ENCODE measurements at places on chromosomes 6 and 20.

DNA sequence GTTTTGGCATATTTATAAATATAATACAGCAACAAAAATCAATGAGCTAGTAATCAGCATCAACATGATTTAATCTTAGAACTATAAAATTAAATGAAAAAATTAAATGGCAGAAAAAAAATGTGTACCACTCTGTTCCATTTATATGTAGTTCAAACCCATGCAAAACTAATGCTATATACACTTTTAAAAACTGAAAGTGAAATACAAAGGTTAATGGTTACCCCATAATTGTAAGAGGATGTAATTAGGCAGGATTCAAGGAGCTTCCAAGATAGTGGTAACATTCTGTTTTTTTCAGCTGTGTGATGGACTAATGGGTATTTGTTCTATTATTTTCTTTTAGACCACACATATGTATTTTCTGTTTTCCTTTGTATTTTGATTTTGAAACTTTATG, 492.1 kb downstream of the UTRN start:
- no peak for DNase-seq

GRCh38 chr6:124661097-124661661, 301.1 kb upstream of the RNF217 start:
- no peak for DNase-seq

DNA sequence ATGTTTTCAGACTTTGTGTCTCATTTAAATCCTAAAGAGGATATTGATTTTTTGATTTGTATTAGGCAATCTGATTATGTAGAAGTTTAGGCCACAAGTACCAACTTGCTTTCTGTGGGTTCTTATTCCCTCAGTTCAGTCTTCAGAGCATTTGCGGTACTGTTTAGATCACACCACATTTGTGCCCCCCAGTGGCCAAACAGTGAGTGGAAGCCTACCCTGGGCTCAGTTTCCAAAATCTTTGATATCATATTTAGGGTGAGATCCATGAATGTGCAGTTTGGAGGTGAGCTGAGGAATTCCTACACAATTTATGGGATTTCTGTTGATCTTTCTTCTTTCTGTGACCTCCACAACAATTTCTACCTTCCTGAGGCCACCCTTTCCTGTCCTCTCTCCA, 92.3 kb upstream of the FUT9 start:
- no peak for DNase-seq

- DNase-seq: no peak
These were observed 272.2 kb downstream of the KCNQ5 start for GRCh38 chr6:72894091-72894490.

DNA sequence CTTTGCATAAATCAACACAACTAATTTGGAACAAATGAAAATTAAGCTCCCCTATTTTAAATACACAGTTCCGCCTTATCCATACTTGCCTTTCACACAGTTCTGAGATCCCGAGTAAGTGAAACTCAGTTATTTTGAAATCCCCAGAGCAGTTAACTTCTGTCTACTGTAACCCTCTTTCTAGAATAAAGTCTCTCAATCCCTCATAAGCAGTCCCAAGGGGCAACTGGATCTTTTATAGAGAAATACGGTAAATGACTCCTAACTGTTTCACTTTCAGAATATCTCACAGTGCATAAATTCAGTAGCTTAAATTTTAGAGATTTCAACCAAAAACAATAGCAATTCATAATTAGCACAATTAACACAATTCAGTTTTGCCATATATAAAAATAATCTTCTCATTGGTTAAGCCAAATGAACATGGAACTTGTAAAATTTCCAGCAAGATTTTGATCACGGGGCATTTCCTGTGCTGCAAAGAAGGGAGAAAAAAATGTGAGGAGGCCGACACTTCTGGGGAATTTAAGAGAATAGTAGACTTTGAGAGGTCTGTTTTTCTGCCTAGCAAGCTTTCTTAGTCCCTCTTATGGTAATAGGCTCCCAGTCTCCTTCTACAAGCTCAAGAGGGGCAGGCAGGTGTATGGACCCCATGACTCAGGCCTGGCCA, 78.3 kb downstream of the KIF6 start:
- no peak for DNase-seq

- no peak for DNase-seq
These were observed 14.0 kb upstream of the SERPINB9 start for GRCh38 chr6:2917065-2917464.

DNA sequence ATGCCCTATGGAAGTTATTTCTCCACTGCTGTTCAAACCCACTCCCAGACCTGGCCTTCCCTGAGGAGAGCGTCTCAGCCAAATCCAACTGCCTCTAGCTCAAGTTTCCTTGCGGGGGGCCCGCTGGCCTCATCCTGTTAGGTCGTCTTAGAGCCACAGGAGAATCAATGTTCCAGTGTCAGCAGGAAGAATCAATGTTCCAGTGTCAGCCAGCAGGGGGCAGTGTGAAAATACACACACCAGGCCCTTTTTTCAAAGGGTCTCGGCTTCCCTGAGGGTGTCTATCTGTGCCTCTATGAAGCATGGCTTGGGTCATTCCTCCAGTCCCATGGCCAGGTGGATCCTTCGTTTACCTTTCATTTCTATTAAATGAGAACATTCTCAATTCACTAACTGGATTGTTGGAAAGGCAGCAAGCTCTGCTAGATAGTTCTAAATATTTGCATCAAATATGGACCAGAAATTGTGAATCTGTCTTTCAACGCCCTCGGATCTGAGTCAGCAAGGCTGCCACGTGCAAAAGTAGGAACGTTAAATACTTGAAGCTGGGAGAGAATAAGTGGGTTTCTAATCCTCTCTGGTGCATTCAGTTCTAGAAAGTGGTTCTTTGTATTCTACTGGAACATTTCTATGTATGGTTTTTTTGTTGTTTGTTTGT, 19.2 kb downstream of the PRND start:
- DNase-seq: peak; percentile 54

GRCh38 chr6:13378669-13379590, 50.6 kb upstream of the TBC1D7 start:
- DNase-seq: no peak

GRCh38 chr6:39274903-39275302, 39.3 kb downstream of the KCNK17 start:
- no peak for DNase-seq

DNA sequence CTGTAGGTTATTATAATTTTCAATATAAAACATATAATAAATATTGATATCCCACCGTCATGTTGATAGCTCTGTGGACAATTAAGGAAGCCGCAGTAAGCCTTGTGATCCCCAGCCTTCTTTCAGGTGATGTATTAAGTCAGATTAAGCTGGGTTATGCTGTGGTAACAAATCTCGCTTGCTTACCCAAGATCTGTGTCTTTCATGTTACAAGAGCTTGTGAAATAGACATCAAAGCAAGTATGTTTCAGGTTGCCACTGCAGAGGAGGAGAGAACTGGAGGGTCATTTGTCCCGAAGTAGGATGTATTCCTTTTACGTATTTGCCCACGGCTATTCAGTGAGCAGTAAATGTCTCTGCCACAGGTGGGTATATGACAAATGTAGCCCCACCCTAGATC, 17.8 kb upstream of the BCKDHB start:
- DNase-seq: no peak

DNA sequence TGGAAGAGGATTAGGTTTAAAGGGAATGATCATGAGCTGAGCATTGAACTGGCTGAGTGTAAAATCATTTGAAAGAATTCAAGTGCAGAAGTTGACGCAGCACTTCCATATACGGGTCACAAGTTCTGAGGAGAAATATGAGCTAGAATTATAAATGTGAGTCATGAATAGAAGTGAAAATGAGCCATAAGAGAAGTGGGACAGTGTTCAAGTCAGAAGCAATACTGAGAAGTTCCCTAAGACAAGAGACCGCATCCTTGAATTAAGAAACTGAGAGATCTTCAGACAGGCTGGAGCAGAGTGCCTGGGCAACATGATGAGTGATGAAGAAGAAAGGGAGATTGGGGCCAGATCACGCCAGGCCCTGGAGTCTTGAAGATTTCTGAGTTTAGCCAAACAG, 209.7 kb downstream of the TBX18 start:
- DNase-seq: no peak

GRCh38 chr20:50508171-50508755, 1.9 kb upstream of the PTPN1 start:
- DNase-seq: no peak

- no peak for DNase-seq
These were observed 21.7 kb upstream of the BHLHE23 start for GRCh38 chr20:63028461-63028921.

GRCh38 chr6:116278854-116279231, 887 bp downstream of the TSPYL1 start:
- no peak for DNase-seq

DNA sequence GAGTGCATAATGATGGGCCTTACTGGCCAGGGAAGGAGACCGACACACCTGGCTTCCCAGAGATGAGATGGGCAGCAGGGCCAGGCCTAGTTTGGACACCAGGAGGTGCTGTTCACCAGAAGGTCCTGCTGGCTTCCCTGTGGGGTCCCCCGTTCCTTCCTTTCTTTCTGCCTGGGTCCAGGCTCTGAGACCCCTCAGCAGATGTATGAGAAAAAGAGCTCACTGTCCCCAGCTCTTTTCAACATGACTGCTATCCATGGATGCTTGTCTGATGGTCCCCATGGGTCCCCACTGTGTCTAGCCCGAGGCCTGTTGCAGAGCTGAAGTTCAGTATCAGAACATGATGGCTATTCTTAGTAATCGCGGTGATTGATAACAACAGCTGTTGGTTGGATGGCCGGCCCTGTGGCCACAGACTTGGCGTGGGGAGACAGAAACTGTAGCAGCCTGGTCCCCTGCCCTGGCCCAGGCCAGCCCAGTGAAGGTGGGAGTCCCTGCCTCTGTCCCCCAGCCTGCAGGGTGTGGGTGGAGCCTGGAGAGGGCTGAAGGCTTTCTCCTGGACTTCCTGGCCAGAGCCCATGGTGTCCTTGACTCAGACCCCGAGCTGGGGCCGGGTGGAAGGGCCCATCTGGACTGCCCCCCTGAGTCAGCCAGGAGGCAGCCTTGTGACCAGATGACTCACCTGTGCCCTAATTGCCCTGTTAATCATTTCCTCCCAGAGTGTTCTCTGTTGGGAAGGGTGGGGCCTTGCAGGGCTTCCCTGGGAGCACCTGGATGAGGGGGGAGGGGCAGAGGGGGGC, 9.9 kb upstream of the BAK1 start:
- no peak for DNase-seq

- no peak for DNase-seq
These were observed 3.1 kb downstream of the NCOA7 start for GRCh38 chr6:125793863-125794262.

GRCh38 chr6:52253494-52253893, 9.2 kb upstream of the IL17F start:
- DNase-seq: no peak

DNA sequence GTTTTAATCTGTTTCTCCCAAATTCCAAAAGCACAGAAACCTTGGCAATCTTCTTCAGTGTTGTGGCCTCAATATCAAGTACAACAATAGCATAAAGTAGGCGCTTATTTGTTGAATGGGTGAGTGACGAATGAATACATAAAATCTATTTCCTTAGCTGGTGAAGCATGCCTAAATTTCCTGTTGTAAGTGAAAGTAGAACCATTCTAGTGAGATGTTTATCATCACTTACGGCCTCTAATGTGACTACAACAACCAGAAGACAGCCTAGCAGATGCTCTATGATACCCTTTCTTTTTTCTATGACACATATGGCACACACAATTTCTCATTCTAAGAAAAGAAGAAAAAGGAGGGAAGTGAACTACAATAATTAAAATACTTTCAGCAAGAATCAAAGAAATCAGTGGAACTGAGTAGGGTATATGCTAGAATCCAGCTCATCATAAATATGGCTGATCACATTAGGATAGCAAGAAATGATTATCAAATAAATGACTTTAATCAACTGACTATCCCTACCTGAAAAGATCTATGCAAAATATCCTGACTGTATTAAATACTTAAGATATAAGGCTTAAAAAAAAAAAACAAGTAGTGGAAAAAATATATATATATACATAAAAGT, 67.4 kb downstream of the BTBD9 start:
- DNase-seq: no peak

- no peak for DNase-seq
These were observed 29.1 kb downstream of the QRSL1 start for GRCh38 chr6:106658469-106658868.

GRCh38 chr6:64520050-64520449, 884.4 kb downstream of the PHF3 start:
- no peak for DNase-seq

GRCh38 chr6:113318575-113318917, 538.6 kb upstream of the MARCKS start:
- DNase-seq: no peak

All from stimulated activated CD4-positive, alpha-beta T cell treated with anti-CD3 and anti-CD28 coated beads, Interleukin-1b, Interleukin-23, amount 100 ng/mL, for 1 hour (primary cell).